Posterior vena cava (tissue), 2 donors: ENCODE measurements at places on chromosomes 16 and 17. TPM values are rescaled to one million over a fixed set of nuclear protein-coding genes. Genes with fewer than 3 reads are reported as not detected.

Gene C17orf107
- 1.3 TPM for total RNA-seq

Gene BCAS3
- total RNA-seq = 23.6 TPM

Gene FZD2
- 12.6 TPM for total RNA-seq

Gene RHBDL3
- total RNA-seq = not detected

Gene HBQ1
- 0.48 TPM for total RNA-seq

Gene CD79B
- total RNA-seq = 5.5 TPM

Gene ABCA3
- 16.6 TPM for total RNA-seq

Gene TUBD1
- total RNA-seq = 3.9 TPM

Gene NPIPA2
- total RNA-seq = 3.4 TPM

Gene KRTAP1-5
- not detected for total RNA-seq

Gene SLFN14
- total RNA-seq = not detected

Gene CORO7
- total RNA-seq = 29.5 TPM

Gene PLCG2
- 24.5 TPM for total RNA-seq

Gene HIC1
- 64.2 TPM for total RNA-seq

Gene CBFA2T3
- 4.7 TPM for total RNA-seq

Gene KRT27
- total RNA-seq = 0.42 TPM

Gene OR1F1
- total RNA-seq = not detected

Gene CBX2
- 1.8 TPM for total RNA-seq
